Keratinocyte (primary cell): ENCODE measurements at places on chromosomes 16 and 17.

DNA sequence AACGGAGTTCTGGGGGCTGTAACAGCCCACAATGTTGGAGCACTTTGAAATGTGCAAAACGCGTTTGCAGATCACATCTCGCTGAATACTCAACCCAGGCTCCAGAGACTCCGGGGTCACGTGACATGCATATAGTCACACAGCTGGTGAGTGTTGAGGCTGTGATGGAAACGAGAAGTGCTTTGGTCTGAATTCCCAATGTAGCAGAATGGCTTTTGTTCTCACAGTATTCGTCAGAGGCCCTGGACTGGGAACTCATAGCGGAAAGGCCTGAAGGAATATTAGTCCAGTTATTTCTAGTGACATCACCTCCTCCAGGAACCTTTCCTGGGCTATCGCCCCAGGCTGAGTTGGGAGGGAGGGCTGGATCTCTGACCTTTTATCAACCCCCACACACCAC, 95.8 kb upstream of the CRHR1 start:
- DNase-seq, result no peak
- no peaks in the 10 kb centered on the region for H3K36me3 ChIP-seq
- no peak overlapping the region for H3K4me3 ChIP-seq
- H3K27ac ChIP-seq, result no peak overlapping the region

DNA sequence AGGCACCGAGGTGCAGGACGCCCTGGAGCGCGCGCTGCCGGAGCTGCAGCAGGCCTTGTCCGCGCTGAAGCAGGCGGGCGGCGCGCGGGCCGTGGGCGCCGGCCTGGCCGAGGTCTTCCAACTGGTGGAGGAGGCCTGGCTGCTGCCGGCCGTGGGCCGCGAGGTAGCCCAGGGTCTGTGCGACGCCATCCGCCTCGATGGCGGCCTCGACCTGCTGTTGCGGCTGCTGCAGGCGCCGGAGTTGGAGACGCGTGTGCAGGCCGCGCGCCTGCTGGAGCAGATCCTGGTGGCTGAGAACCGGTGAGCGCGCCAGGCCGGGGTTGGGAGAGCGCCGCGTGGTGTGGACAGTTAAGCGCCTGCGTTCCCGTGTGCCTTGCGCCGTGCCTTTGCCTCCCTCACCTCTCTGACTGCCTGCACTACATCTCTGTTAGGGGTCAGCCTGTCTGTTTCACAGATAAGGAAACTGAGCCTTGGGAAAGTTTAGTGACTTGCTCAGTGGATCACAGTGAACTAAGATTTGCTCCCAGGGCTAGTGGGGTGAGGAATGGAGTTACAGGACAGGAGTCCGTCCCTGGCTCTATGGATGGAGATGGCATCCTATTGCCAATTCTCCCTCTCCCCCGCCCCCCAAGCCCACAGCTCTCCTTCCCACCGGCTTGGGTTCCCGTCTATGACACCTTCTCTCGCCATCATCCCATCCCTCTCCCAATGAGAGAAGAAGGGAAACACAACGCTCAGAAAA, 880 bp downstream of the SARM1 start:
- peak overlapping the region; percentile 55 for H3K4me3 ChIP-seq
- H3K27me3 ChIP-seq, result peaks cover 18% of the 10 kb centered on the region
- no peak for DNase-seq
- H3K36me3 ChIP-seq, result no peaks in the 10 kb centered on the region
- H3K4me1 ChIP-seq, result peaks cover 8% of the 10 kb centered on the region

DNA sequence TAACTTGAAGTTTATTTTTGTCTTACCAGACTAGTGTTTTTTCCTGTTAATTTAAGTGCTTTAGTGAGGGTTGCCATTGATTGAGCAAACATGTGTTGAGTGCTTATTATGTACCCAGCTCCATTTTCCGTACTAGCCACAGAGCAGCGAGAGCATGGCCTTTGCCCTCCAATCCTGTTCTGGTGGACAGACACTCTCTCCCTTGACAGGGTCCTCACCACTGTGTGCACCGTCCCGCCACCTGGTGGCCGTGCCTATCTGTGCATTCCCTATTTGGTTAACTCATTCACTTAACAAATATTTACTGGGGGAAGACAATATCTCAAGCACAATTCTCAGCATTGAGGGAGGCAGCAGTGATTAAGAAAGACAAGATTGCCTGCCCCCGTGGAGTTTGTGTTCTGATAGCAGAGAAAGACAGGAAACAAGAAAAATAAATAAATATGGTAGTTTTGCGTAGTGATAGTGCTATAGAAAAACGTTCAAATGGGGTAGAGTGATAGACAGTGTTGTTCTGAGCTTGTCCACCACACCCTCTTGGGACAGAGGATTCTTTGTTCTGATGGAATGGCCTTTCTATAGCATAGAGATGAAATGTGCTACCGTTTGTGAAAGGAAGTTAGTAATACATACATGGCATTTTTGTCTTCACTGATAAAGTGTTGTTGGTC, 13.0 kb downstream of the CDH13 start:
- H3K36me3 ChIP-seq, result no peaks in the 10 kb centered on the region
- no peak overlapping the region for H3K4me3 ChIP-seq
- no peak for DNase-seq
- peak overlapping the region; percentile 82 for H3K27ac ChIP-seq
- H3K27me3 ChIP-seq, result no peaks in the 10 kb centered on the region
- H3K4me1 ChIP-seq, result peaks cover 51% of the 10 kb centered on the region

DNA sequence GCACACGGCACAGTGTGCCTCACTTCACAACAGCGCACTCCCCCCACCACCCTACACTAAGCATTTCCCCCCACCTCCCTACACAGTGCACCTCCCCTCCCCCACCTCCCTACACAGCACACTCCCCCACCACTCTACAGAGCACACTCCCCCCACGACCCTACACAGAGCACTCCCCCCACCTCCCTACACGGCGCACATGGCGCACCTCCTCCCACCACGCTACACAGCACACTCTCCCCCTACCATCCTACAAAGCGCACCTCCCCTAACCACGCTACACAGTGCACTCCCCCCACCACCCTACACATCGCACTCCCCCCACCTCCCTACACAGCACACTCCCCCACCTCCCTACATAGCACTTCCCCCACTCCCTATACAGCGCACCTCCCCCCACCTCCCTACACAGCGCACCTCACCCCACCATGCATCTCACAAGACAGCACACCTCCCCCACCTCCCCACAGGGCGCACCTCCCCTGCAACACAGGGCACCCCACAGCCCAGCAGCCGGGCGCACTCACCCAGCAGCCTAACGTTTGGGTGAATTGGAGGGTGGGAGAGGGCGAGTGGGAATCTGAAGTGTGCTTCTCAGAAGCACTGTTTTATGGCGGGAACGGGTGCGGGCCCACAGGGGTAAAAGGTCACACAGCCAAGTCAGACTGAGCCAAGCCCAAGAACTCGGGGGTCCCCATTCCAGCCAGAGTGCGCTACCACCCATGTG, 10.3 kb downstream of the KNOP1 start:
- H3K4me1 ChIP-seq, result peaks cover 10% of the 10 kb centered on the region
- DNase-seq, result no peak
- no peak overlapping the region for H3K4me3 ChIP-seq
- peaks cover 25% of the 10 kb centered on the region for H3K36me3 ChIP-seq
- H3K27me3 ChIP-seq, result no peaks in the 10 kb centered on the region

GRCh38 chr16:8849411-8850011, 19.3 kb downstream of the CARHSP1 start:
- H3K4me3 ChIP-seq, result no peak overlapping the region
- H3K27ac ChIP-seq, result peak overlapping the region; percentile 78
- peaks cover 34% of the 10 kb centered on the region for H3K4me1 ChIP-seq

GRCh38 chr16:67562918-67563707, 787 bp downstream of the CTCF start:
- no peak for DNase-seq
- peak overlapping the region; percentile 92 for H3K27ac ChIP-seq
- H3K27me3 ChIP-seq, result no peaks in the 10 kb centered on the region
- H3K4me3 ChIP-seq, result peak overlapping the region; percentile 96
- peaks cover 21% of the 10 kb centered on the region for H3K4me1 ChIP-seq
- H3K36me3 ChIP-seq, result no peaks in the 10 kb centered on the region
